ENCODE measurements at places on chromosomes 5 and 9.
A peak's percentile ranks its signal among the peaks of the same experiment; 100 is the strongest.

GRCh38 chr9:135127718-135128670, 40.5 kb downstream of the OLFM1 start:
- no peak for DNase-seq

GRCh38 chr9:130682421-130683121, 11.0 kb upstream of the EXOSC2 start:
- DNase-seq, result peak; percentile 73

DNA sequence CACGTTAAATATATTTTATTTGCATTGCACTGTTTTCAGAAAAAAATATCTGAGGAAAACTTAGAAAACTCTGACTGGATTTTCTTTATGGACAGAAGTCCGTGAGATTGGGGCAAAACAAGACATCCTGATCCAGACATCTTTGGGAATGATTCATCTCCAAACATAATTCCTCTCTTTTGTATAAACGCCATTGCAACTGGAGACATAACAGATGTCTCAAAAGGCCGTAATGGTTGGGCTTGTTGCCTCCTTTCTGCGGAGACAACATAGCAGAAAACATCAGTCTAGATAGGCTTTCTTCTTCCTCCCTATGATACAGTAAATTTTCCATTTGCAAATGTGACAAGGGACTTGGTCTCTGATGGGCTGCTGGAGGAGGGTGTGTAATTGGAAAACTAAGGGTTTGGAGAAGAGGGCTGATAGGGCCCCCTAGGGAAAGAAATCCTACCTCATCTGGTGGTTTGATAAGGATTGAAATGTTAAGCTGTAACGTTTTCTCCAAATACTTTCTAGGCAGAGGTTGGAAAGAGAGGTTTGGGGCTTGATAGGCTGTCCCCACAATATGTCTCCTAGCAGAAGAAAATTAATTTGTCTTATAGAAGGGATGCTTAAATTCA, 631.5 kb upstream of the ST8SIA4 start:
- DNase-seq, result no peak

GRCh38 chr5:142783601-142784341, 13.6 kb downstream of the ARHGAP26 start:
- DNase-seq, result no peak

DNA sequence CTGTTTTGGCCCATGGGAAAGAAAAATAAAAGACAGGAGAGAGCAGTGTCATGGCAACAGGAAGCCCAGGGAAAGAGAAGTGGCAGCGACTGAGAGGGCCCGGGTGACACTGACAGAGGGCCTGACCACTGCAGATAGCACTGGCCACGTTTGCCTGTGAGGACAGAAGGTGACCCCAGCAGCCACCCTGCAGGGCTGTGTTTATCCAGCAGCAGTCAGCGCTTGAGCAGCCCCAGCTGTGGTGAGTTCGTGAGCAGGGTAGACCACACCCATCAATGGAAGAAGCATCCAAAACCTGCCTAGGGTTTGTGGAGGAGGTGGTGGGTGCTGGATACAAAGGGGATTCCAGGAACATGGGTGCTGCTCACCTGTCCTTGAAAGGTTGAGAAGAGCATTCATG, 222.5 kb downstream of the MARCHF11 start:
- no peak for DNase-seq

DNA sequence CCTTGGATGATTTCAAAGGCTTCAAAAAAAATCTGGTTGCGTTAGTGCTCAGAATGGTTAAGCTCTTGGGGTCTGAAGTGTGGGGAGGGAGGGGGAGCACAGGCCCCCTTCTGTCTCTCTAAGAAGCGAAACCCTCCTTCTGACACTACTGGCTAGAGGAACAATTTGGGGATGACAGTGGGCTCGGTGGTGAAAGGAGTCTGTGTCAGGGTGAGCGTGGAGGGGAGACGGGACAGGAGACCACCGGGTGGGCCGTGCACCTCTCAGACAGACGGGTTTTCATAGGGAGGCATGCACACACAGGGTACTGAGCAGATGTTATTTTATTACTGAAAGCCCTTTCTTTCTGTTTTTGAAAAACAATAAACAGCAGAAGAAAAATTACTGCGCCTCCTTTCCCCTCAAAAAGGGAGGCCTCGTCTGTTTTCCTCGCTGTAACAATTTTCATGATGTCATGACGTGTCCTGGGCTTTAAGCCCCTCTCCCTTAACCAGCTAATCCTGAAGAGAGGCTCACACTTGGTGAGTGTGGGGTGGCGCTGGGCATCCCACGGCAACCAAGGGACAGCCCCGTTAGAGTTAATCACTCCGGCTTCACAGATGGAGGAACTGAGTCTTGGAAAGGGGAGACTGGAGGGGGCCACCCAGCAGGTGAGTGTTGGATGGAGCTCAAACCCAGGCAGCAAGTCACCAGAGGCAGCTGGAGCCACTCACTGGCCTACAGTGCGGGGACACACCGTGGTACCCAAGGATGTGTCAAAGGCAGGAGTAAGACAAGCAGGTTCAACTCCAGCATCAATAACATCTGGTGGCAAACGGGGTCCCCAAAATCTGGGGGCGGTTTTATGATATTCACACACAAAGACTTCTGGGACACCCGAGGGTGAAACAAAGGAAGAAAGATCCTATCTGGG, 53.4 kb downstream of the PTCH1 start:
- DNase-seq, result no peak

GRCh38 chr9:81596679-81597418, 92.5 kb downstream of the TLE1 start:
- no peak for DNase-seq

GRCh38 chr5:161312882-161313281, 233.6 kb downstream of the GABRB2 start:
- no peak for DNase-seq

- DNase-seq, result no peak
Measured at GRCh38 chr9:138070815-138071214, 193.2 kb downstream of the CACNA1B start.

DNA sequence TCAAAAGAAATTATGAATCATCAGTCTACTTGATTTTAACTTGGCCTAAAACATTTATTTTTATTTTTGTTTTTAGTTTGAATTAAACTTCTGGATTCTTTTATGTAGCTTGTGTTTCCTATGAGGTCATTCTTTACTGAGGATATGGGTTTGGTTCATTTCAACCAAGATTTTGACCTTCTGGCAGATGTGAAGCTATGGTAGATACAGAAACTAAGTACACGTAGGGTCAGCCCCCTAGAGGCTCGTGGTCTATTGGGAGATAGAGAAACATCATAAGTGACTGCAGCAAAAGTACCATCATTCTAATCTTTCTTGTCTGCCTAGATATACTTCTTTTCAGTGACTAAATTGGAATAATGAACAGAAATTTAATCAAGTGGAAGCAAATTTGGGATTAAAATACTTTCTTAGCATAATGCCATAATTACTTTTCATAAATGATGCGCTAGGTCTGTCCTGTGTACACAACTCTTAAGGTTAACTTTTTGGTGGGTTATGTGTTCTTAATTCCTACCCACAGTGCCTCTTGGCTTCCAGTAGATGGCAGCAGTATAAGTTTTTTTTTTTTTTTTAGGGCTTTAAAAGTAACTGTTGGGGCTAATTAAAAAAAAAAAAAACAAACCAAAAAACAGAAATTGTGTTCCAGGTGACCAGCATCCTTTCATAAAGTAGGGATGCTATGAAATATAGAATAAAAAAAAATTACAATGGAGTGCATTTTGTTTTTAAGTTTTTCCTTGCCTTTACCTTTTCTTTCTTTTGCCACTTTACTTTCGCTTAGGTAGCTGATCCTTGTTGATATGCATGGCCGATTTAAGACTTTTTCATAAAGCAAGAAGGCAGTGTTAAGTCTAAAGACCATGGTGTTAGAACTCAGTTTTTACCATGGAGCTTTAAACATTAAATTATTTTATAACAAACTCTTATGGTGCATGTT, 49.9 kb downstream of the LRRTM2 start:
- peak; percentile 66 for DNase-seq
